ENCODE measurements at places on chromosomes 3 and 15.

GRCh38 chr3:130636480-130637234, 110.0 kb downstream of the PIK3R4 start:
- DNase-seq = no peak

DNA sequence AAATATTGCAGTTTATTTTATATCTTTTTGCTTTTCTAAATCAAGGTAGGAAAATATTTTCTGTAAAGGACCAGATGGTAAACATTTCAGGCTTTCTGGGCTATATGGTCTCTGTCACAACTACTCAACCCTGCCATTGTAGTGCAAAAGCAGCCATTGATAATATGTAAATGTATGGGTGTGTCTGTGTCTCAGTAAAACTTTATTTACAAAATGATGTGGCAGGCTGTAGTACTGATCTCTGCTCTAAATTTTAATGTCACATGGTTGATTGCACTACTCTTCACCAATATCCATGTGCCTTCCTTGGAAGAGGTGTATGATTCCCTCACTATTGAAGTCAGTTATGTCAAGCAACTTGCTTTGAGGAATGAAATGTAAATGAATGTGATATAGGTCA, 175.0 kb downstream of the GOLIM4 start:
- DNase-seq = no peak

- no peak for DNase-seq
These were observed 52.4 kb downstream of the POLQ start for GRCh38 chr3:121493431-121493830.

GRCh38 chr3:23161308-23161707, 41.8 kb upstream of the UBE2E2 start:
- DNase-seq = no peak

GRCh38 chr3:139554628-139555027, 15.1 kb upstream of the RBP1 start:
- no peak for DNase-seq

DNA sequence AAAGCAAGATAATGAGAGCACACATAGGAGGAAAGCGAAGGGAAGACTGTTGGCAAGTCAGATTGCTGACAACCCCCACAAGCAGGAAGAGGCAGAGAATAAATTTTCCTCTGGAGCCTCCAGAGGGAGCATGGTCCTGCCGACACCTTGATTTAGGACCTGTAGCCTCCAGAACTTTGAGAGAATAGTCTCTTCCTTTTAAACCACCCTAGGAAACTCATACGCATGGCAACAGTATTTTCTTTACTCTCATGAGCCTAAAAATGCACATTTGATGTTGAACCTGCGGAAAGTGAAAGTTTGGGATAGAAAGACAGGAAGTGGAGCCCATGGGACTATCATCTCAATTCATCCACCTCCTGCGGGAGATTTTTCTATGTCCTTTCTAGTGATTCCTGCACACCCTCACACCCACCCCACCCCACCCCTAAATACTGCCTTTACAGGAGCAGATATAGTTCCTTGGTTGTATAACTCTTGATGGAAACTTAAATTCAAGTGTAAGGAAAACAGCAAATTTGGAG, 116.7 kb upstream of the LPP start:
- DNase-seq = peak; percentile 49

All from NCI-H226 (cell line).